Retina (tissue), 1 donor: ENCODE measurements at places on chromosomes 6 and 20.

DNA sequence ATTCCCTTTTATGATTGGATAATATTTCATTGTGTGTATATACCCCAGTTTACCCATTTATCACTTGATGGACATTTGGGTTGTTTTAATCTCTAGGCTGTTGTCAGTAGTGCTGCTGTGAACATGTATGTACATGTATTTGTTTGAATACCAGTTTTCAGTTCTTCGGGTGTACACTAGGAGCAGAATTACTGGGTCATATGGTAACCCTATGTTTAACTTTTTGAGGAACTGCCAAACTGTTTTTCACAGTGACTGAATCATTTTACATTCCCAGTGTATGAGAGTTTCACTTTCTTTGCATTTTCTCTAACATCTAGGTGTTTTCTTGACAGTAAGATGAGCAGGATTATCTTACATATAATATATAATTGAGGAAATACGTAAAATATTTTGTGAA lies 44.7 kb upstream of the ADIG start:
- DNase-seq = no peak

DNA sequence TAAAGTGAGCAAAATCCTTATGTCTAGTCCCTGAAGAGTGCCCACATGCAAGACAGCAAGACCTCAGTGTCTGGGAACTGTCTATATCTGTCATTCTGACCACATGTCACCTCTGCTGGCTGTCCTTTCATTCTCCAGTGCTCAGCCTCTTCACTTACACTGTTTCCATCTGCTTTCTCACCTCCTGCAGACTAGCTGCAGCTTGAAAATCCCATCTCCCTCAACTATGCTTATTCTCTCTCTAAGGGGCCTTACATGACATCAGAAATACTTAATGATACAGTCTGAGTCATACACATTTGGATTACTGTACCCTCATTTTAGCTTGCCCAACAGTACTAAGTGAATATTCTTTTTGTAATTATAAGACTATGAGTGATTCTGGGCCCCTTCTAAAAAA lies 587.8 kb downstream of the EPM2A start:
- no peak for DNase-seq

DNA sequence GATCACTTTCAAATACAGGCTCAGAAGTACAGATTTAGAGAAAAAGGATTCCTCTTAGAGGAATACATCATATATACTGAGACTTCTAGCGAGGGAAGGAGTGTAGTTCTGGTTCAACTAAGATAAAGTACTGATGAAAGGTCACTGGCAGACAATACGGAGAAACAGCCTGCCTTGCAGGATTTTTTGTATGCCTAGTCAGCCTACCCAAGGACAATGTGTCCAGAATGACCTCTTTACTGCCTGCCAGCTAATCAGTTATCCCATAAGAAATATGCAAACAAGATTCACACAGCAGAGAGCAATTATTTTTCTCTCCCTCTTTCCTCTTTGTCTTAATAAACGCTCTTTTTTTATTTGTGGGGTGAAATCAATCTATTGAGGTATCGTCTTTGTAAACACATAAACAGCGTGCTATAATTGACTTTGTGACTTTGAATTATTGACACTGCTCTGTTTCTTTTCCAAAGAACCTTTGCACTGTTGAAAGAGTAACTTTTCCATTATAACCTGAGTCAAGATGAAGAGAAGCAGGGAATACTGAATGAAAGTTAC lies 1.4 kb upstream of the TSPYL4 start:
- peak; percentile 37 for DNase-seq

GRCh38 chr6:166465671-166466087 lies 82.9 kb upstream of the MPC1 start:
- DNase-seq = no peak

GRCh38 chr6:135158397-135158796 lies 22.7 kb upstream of the MYB start:
- DNase-seq = no peak

DNA sequence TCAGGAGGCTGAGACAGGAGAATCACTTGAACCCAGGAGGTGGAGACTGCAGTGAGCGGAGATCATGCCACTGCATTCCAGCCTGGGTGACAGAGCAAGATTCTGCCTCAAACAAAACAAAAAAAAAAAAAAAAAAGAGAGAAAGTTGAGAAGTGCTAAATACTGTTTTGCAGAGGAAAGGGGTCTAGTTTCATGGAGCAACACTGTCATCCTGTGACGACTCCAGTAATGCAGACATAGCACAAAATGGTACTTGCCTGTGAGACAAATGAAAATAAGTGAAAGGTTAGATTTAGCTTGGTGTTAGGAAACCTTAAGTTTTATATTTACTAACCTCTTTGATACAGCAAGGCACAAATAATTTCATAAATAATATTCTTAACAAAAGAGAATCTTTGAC lies 29.7 kb downstream of the CEP162 start:
- DNase-seq = no peak
